ENCODE measurements at places on chromosomes 3 and 15. TPM values are rescaled to one million over a fixed set of nuclear protein-coding genes. Genes with fewer than 3 reads are reported as not detected.

CPLX3 gene
- total RNA-seq, result not detected

XCR1 gene
- 0.35 TPM for total RNA-seq

PLA2G4B gene
- total RNA-seq, result 6.2 TPM

CEP19 gene
- total RNA-seq, result 2.2 TPM

CTDSPL gene
- total RNA-seq, result 94.3 TPM

MEIS2 gene
- total RNA-seq, result 276 TPM

PCOLCE2 gene
- 6.0 TPM for total RNA-seq

TRIM42 gene
- not detected for total RNA-seq

PLA2G4E gene
- 0.29 TPM for total RNA-seq

INSYN1 gene
- total RNA-seq, result 7.9 TPM

KLHL6 gene
- total RNA-seq, result 3.5 TPM

ISLR2 gene
- total RNA-seq, result 2.2 TPM

DLL4 gene
- 28.3 TPM for total RNA-seq

MGLL gene
- total RNA-seq, result 34.1 TPM

SLC27A2 gene
- 38.2 TPM for total RNA-seq

MEGF11 gene
- total RNA-seq, result 1.8 TPM

GOLGA6L10 gene
- 7.0 TPM for total RNA-seq

FBXW12 gene
- 0.23 TPM for total RNA-seq

SUCNR1 gene
- 7.9 TPM for total RNA-seq

Measured in metanephros (tissue), 2 donors.